ENCODE measurements at places on chromosomes 1 and 21.

- DNase-seq: no peak
Measured at GRCh38 chr1:59973719-59974118, 47.1 kb upstream of the CYP2J2 start.

DNA sequence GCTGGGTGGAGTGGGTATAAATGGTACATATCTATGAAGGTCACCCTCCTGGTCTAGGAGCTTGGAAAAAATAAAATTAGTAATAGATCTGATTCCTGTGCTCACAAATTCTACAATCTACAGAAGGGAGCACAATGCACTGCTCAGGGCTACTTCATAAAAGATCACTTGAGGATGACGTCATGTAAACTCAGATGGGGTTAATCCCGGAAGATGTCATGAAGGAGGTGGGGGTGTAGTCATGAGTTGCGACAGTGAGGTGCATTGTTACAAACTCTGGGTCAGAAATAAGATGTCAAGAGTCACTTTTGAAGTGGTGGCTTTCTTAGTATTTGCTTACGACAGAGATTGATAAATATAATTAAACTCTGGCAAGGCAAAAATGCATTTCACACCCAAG, 68.2 kb downstream of the LHX9 start:
- no peak for DNase-seq

DNA sequence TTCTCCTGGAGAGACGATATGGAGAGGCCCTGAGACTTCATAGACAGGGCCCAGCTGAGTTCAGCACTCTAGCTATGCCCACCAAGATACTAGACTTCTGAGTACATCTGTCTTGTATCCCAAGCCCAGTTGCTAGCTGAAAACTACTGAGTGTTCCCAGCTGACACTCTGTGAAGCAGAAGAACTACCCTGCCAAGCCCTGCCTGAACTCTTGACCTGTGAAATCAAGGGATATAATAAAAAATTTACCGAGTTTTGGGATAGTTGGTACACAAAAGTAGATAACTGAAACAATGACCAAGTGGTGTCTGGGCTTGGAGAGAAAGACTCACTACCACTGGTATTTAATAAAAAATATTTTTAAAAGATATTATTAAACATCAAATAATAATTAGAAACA, 267.5 kb downstream of the TRABD2B start:
- no peak for DNase-seq

DNA sequence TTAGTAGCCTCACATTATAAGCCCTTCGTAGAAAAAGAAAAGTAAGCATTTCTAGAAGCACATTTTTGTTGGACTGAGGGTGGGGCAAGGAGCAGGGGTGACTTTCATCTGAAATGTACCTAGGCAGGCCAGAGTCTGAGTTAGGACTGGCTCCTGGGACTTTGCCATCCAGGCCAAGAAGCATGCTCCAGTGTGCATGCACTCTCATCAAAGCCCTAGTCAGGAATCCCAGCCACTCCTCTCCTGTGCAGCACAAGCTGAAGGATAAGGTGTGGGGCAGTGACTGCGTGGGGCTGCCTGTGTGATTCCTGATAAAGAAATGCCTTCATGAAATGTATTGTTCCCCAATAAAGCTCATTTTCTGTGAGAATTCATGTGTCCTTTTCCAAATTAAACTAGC, 88.2 kb downstream of the GFI1 start:
- no peak for DNase-seq

GRCh38 chr1:26084844-26085243, 17.4 kb upstream of the TRIM63 start:
- DNase-seq: no peak

GRCh38 chr1:15957221-15958095, 18.4 kb downstream of the ZBTB17 start:
- no peak for DNase-seq

DNA sequence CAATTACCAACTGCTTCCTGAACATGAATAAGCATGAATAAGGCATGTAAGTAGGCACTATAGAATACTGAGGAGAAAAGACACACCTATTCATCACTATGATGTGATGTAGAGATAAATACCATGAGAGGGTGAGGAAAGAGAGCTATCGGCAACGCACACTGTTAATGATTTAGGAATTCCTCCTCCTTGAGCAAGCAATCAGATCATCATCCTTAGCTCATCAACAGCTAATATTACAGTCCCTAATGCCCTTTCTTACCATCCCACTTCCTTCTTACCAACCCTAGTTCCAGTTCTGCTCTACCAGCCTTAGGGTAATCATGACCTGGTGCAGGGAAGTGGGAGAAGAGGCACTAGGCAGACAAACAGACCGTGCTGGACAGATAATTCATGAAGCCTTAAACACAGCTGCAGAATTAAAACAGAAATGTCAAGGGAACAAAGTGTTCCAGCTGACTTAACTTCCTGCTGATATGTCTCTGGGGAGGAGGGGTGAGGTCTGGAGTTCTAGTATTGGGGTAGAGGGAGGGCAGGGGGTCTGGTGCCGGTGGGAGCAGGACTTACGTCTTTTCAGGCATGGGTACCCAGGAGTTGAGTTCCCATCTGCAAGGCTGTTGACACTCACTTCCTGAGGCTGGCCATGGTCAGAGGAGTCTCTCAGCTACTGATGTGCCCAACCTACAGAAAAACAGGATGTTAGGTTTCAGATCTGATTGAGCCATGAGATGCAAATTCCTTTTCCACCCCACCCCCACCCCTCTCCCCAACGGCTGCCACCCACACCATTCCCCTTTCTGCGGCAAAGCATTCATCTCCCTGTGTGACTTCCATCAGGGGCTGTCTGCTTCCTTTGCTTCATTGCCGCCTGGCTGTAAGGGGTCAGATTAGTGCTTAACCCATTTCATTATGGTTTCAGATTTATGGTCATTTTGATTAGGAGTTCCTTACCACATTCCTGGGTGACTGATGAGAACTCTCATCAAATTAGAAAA, 12.6 kb upstream of the RCSD1 start:
- DNase-seq: peak; percentile 81

- no peak for DNase-seq
Measured at GRCh38 chr21:43921979-43922945, 57.2 kb downstream of the AGPAT3 start.

DNA sequence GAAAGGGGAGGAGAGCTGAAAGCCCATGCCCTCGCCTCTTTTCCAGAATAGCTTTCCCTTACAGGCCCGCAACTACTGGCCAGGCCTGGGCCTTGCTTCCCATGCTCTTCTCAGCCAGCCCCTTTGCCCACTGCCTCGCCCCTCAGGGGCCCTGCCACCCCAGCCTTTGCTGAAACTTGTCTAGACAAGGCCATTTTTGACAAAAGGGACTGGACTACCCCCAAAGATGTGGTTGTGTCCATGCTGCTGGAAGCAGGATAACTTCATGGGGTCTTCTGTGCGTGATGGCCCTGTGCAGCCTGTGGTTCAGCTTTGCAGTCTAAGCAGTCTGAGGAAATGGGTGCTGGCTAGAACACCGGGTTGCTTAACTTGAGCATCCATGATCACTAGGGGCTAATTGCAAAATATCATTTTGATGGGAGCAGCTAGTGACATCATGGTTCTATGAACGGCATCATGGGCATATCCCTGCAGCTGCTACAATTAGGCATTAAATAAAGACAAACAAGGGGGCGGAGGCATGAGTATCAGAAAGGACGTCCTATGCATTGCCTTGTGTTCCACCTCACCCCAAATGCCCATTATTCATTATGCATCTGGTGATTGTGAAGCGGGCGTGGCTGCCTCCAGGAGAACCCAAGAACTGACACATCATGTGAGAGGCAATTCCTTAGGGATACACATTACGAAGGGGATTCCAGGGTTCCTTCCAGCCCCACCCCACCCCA, 36.8 kb downstream of the NTPCR start:
- DNase-seq: peak; percentile 29

DNA sequence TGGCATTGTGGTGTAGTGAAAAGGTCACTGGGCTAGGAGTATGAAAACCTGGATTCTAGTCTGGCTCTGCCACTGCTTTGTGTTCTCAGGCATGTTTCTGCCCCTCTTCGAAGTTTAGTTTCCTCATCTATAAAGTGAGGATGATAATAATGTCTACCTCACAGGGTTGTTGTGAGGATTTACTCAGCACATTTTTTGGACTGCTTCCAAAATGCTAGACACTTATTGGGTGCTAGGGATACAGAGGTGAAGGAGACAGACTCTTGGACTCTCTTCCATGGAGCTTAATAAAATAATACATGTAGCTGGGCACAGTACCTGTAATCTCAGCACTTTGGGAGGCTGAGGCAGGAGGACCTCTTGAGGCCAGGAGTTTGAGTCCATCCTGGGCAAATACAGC, 3.6 kb downstream of the KIF2C start:
- no peak for DNase-seq

DNA sequence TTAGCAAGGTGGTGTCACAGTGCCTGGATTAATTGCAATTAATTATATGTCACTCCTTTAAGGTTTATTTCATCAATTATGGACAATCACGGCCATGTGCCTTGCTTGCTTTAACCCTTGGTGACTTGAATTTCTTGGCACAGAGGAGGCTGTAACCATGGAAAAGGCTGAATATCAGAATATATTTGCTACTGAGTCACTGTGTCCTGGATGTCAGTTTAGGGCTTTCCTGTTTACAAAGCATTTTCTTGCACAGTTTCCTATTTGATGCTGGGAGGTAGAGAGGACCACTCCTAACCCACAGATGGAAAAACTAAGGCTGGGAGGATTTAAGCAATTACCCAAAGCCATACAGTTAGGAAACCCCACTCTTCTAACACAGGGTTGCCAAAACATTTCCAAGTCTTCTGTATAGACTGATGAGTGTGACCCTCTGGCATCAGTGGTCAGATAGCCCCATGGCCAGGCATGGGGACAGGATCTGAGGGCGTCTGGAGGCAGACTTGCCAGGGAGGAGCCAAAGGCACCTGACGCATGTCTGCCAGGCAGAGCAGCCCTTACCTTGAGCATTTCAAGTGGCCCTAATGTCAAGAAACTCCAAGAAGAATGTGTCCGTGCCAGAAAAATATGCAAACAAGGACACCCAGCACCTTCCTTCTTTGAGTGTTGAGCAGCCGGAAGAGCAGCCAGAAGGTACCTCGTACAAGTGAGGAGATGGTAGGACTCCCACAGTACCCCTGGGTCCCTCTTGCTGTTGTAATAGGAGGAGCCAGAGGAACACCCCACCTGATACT, 34.4 kb downstream of the KCNN3 start:
- DNase-seq: no peak

- no peak for DNase-seq
Measured at GRCh38 chr1:223062177-223062576, 80.9 kb downstream of the TLR5 start.

DNA sequence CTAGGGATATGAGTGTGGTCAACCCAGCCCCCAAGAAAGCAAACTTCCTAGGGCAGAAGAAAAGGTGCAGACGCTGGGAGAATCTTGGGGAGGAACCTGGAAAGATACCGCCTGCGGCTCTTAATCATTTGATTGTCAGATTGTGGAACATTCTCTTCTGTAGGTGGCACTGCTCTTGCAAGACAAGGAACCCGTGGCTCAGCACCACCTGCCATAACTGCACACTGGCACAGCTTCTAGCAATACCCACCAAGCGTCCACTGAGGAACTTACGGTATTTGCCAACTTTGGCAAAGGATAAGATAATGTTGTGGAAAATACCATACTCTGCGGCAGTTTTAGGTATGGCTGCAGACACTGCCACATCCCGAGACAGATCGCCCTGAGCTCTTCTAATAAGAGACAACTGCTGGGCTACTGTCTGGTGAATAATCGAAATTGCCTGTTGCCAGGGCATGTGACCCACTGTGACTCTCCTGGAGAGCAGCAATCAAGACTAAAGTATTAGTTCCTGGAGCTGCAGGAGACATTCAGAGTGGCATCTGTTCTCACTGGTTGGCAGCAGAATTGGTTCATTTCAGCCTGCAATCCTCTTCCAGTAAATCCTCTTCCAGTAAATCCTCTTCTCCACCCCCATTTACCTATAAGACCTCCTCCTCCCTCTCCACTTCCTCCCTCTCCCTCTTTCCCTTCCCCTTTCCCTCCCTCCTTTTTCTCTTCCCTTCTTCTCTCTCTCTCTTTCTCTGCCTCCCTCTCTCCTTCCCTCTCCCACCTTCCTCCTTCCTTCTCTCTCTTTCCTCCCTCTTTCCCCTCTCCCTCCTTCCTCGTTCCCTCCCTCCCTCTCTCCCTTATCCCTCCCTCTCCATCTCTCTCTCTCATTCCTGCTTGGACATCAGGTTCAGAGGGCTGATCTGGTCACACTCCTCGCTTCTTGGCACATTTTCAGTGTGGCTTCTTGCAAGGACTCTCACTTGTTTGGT, 49.7 kb upstream of the B3GALT5 start:
- no peak for DNase-seq

DNA sequence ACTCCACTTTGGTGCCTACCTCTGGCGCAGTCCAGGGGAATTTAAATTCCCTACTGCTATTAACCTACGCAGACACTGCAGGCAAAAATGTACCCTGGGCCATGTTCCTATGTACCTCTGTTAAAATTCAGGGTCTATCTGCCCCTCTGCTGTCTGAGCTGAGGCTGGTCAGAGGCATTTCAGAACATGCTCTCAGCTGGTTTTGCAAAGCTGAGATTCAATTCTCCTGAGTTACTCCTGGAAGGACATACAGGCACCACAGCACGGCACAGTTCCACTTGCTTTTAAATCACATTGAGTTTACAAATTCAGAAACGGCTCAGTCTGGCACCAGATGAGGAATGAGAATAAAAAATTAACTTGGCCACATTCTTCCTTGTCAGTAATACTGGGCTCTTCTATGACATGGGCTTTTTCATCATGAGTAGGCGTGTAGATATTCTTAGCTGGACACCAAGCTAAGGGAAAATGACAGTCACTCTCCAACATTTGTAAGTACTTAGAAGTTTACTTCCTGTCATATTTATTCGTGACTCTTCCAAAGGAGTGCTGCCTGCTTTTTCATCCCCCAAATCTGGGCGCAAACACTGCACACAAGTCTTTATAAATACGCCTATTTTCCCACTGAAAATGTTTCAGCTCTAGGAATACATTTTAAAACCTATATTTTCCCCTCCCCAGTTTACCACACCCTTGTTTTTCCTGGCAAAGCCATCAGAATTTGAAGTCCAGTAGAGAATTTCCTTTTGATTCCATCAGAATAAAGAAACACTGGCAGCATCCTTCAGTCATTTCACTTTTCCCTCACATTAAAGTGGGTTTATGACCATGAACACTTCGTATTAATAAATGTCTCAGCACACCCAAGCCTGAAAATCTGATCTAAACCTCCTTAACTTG, 1.9 kb downstream of the C1orf198 start:
- no peak for DNase-seq

DNA sequence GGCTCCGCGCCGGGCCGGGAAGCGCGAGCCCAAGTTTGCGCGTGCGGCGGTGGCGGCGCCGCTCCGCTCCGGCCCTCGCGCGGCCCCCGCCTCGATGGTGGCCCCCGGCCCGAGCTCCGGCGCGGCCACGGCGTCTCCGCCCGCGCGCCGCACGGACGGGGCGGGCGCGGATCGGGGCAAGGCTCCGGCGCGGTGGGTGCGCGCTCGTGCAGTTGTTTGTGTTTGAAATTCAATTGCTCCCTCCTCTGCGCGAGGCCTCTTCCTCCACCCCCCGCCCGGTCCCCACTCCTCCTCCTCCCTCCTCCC, at the start of gene HDGF:
Gene HDGF, minus strand, starts transcription at position 225 of the 306 bp plus-strand sequence. CDS start 246 bp downstream, outside the sequence.
- no peak for DNase-seq

Data from osteoblast (primary cell).